ACHN (cell line): ENCODE measurements at places on chromosomes 11 and 22.

DNA sequence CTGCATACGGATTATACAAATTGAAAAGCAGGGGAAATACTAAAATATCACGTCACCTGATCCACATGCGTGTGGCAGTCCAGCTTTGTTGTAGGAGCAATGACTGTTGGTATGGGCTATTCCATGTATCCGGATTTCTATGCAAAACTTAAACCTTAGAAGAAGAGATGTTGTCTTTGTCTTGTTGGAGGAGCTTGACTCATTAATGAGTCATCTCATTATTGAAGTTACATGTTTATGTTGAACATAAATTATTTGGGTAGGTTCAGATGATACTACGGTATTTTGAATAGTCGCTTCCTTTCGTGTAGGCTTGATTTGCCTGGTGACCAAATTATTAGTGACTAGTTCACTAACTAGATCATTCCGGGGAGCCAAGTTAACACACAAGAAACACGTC is 806 bp upstream of the SAAL1 start:
- no peak for DNase-seq

DNA sequence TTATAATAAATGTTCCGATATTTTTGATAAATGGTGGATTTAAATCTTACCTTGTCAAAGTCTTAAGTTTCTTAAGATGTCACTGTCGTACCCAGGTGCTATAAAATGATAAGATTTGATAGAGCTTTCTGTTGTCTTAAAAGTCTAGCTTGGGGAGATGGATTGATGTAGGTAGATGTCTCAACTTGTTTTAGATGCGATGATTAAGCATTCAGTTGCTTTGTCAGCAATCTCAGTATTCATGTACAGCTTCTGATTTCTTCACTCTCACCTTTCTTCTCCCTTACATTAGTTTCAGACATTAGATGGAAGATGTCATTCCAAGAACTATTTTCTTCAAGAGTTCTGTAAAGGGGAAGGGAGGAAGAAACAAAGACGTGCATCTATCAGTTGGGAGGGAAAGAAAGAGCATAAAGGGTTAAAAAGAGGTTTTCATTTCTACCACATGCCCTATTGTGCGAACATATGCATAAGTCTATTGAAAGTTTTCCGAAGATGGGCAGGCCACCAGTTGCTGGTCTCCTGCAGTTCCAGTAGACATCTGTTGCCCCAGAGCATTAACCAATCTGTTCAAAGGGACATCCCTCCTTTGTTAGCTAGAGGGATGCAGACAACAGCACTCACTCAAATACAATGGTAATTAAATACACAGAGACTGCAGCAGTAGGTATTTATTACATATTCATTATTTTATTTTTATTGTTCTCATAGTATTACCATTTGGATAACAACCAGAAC is 38.4 kb downstream of the ZC3H12C start:
- DNase-seq: no peak

DNA sequence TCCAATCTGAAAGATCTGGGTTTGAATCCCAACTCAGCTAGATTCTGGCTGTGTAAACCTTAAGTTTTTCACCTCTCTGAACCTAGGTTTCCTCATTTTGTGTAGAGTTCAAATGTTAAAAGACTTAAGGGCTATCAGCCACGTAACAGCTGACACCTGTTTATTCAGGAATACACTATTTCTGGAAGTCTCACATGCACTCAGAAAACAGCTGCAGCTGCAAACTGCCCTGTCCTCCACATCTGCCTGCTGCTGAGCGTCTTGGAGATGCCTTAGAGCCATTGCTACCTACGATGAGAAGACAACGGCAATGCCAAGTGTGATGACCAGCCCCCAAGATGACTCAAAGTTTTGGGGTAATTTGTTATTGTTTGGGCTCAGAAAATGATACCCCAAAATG is 6.7 kb upstream of the TRIM44 start:
- no peak for DNase-seq

- no peak for DNase-seq
Observed at GRCh38 chr11:122731500-122731913, 76.0 kb downstream of the UBASH3B start.

- no peak for DNase-seq
Observed at GRCh38 chr11:104614117-104614680, 284.1 kb downstream of the CASP12 start.

GRCh38 chr11:74471668-74472429 is 4.5 kb upstream of the KCNE3 start:
- DNase-seq: no peak

GRCh38 chr22:20545681-20546521 is 38.5 kb downstream of the MED15 start:
- DNase-seq: no peak

GRCh38 chr11:91421641-91422040 is 803.0 kb upstream of the FAT3 start:
- no peak for DNase-seq

- DNase-seq: no peak
Observed at GRCh38 chr11:111541254-111542061, 938 bp downstream of the LAYN start.

DNA sequence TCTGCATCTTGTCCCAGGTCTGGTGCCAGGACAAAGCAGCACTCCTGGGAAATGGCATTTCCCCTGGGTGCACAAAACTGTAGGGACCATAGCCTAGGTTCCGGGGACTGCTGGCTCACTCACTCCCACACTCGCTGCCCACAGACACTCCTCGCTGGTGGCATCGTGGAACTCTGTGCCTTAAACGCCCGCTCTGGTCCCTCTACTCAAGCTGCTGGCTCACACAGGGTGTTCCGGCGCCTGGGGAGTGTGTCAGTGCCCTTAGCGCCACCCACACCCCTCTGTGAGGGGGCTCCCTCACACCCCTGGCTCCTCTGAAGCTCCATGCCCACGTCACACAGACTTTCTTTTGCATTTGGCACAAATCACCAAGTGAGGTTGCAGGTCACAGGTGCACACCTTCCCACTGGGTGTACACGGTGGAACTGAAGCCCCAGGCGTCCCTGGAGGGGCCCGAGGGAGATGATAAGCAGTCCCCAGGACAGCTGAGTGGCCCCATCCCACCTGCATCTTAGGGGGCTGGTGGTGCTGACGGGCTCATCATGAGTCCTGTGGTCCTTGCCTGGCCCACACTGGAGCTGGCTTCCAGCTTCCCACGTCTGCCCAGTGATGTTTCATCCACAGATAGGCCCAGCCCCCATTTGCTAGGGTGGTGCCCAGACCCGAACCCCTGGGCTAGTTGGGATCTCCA is 23.2 kb upstream of the DGCR8 start:
- DNase-seq: no peak

DNA sequence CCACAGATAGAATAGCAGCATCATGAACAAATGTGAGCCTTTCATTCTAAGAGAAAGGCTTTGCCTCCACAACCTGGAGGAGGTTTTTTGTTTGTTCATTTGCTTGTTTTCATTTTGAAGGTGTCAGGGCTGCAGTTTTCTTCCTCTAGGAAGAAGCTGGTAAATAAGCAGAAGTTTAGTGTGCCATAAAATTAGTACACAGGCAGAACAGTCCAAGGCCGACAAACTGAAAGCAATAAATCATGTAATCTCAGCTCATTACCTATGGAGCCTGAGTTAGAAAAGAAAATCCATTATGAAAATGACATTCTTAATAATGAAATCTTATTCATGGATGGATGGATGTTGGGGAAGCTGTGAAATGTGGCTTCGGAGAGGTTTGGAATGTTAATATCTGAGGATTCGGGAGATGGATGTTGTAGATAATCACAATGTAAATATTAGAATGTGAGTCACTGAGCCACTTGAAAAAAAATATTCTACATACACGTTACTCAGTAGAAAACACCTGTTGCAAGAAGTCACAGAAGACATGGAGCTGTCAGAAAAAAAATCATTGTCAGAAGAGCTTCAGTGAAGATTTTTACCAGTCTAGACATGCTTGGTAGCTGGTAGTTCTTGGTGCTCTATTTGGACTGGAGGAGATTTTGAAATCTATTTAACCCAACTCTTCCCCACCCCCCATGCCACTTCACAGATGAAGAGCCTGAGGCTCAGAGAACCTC is 15.0 kb upstream of the ZDHHC13 start:
- no peak for DNase-seq

- DNase-seq: no peak
Observed at GRCh38 chr11:11401960-11402535, 49.0 kb upstream of the CSNK2A3 start.

DNA sequence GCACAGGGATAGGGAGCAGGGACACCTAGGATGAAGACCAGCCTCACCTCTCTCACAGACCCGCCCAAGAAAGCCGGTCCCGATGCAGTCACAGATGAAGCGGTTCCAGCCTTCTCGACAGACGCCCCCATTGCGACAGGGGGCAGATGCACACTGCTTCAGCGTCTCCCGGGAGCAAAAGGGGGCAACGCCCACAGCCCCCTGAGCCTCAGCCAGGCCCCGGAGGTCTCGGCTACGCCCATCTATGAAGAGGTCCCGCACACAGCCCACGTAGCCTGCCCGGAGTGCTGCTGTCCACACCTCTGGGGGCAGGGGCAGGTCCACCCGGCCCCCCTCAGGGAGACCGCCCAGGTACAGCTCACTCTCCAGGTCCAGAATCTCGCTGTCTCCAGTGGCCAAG is 62.3 kb downstream of the NRXN2 start:
- no peak for DNase-seq

DNA sequence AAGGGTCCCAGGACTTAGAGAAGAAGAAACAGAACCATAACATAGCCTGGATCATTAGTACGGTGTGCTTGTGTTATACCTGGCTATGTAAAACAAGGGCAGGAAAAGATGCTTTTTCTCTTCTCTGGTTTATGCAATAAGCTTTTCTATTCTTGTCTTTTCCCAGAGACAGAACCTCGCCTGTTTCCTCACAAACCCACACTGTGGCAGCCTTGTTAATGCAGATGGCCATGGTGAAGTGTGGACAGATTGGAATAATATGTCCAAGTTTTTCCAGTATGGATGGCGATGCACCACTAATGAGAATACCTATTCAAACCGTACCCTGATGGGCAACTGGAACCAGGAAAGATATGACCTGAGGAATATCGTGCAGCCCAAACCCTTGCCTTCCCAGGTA is 2.9 kb downstream of the CFAP68 start:
- no peak for DNase-seq

GRCh38 chr11:20045098-20045688 is 115.1 kb downstream of the DBX1 start:
- no peak for DNase-seq

- no peak for DNase-seq
Observed at GRCh38 chr11:104319396-104319795, 155.4 kb upstream of the PDGFD start.

DNA sequence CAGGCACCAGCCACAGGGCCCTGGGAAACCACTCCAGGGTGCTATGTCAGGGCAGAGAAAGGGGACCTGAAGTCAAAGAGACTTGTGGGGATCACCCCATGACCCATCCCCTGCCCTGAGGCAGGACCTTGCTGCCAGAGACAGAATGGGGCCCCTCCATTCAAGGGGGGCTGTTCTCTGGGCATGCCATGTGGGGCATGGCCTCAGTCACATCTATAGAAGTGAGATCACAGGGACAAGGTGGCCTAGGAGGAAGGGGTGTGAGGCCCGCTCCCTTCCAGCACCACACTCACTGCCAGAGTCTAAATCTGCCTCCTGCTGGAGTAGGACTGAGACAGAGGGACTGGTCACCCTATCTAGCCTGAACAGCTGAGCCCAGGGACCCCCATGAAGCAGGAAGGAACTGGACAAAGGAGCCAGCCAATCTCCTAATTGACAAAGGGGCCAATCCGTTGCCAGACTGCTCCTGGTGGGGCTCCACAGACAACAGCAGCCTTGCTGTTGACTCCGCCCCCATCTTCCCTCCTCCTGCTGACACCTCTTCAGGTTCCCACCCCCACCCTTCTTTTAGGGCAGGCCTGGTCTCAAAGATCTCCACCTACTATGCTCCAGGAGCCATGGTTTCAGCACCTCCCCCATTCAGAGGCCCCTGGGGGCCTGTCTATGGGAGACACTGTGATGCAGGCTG is 26.0 kb downstream of the NEAT1 start:
- DNase-seq: peak; percentile 43

GRCh38 chr22:38083931-38084631 is at the start of gene SLC16A8:
TSS of gene SLC16A8 (minus strand) at chr22:38084184. CDS start at chr22:38082873, 1,311 bp downstream.
- DNase-seq: no peak

GRCh38 chr11:110479108-110480101 is 49.7 kb downstream of the FDX1 start:
- no peak for DNase-seq

DNA sequence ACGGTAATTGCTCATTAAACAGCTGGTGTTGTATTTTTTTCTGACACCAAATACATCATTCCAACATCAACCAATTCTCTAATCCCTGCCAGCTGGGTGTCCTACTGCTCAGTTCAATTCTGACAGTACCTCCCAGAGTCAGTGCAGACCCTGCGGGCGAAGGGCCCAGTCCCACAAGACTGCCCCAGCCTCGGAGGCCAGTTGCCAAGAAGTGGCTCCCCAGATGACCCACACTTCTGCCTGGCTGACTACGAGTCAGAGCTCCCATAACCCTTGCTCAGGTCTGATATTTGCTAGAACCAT is 147.2 kb downstream of the CTTN start:
- DNase-seq: no peak

DNA sequence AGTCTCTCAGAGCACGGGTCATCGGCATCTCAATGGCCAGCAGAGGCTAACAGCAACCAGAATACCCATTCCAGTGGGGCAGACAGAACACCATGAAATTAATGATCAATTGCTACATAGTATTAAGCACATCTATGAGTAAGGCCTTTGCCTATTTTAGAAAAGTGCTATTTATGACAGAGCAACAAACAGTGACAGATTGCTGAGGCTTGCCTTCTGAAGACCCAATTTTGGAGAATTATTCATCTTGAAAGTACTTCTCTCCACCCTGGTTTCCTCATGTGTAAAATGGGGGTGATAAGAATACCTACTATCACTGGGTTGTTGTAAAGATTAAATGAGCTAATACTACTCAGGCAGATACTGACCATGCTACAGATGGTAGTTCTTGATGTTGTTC is 232.7 kb downstream of the TENM4 start:
- no peak for DNase-seq

DNA sequence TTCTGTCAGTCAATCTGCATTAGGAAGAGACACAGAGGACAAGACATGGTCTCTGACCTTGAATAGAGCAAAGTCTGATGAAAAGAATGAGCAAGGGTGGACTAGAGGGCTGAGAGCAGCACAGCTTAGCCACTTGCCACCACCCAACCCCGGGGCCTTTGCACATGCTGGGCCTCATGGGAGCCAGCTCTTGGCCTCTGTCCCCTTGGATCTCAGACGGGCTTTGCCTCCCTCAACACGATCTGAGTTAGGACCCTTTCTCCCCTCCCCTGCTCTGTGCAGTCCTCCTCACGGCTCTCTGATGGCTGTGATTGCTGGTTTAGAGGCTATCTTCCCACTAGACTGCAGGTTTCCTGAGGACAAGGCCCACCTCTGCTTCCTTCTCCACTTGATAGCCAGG is 131.6 kb upstream of the B3GAT1 start:
- DNase-seq: no peak
